ENCODE measurements at places on chromosomes 3 and 15. TPM values are rescaled to one million over a fixed set of nuclear protein-coding genes. Genes with fewer than 3 reads are reported as not detected.

MASP1 gene
- 4.5 TPM for total RNA-seq

SLC12A1 gene
- not detected for total RNA-seq

ZNF860 gene
- total RNA-seq = not detected

ARIH1 gene
- total RNA-seq = 15.7 TPM

ACTRT3 gene
- 0.96 TPM for total RNA-seq

GP9 gene
- 1.2 TPM for total RNA-seq

OXTR gene
- total RNA-seq = 1.1 TPM

SOX2 gene
- 3.2 TPM for total RNA-seq

USP13 gene
- 2.4 TPM for total RNA-seq

LMLN gene
- total RNA-seq = 8.1 TPM

TRIM59 gene
- not detected for total RNA-seq

XYLB gene
- total RNA-seq = 18.7 TPM

POC1A gene
- not detected for total RNA-seq

ARID3B gene
- 13.0 TPM for total RNA-seq

RLBP1 gene
- not detected for total RNA-seq

APOD gene
- total RNA-seq = 50.2 TPM

SLC22A14 gene
- total RNA-seq = 0.48 TPM

TMEM40 gene
- not detected for total RNA-seq

MESP2 gene
- not detected for total RNA-seq

AP3B2 gene
- 36.8 TPM for total RNA-seq

All from transverse colon (tissue), 4 donors.